Esophagus squamous epithelium (tissue), 5 donors: ENCODE measurements at places on chromosomes 4 and X.

- no peak for DNase-seq
Observed at GRCh38 chr4:120291541-120291940, 224.9 kb upstream of the MAD2L1 start.

DNA sequence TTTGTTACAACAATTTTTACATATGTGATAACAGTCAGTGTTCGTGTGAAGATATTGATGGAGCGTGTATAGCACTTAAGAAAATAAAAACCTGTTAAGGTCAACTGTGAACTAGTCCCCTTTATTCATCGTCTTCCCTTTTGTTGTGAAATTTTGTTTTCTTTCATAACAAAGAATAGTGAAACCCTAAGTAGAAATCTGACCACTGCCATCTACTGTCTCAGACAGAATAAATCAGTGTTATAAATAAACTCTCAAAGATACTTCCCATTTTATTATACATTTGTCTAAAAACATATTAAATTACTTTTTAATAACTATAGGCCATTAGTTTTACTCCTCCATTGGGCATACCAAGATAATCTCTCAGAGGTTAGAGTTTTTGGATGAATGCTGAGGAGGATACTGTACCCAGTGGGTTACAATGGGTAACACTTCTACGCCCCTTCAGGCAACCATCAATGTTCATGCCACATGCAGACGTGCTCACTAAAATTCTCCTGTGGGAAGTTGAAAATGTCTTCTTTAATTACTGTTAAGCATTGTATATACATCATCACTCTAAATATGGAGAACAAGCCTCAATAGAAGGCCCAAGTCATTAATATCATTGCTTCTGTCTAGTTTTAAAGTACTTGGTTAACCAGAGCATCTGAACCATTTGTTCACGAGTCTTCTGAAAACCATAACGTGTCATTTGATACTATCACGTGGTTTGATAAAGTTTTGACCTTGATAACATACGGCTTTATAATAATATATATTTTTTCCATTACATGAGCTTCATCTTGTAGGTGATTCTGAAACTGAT lies 171.2 kb downstream of the TMA16 start:
- DNase-seq = no peak

DNA sequence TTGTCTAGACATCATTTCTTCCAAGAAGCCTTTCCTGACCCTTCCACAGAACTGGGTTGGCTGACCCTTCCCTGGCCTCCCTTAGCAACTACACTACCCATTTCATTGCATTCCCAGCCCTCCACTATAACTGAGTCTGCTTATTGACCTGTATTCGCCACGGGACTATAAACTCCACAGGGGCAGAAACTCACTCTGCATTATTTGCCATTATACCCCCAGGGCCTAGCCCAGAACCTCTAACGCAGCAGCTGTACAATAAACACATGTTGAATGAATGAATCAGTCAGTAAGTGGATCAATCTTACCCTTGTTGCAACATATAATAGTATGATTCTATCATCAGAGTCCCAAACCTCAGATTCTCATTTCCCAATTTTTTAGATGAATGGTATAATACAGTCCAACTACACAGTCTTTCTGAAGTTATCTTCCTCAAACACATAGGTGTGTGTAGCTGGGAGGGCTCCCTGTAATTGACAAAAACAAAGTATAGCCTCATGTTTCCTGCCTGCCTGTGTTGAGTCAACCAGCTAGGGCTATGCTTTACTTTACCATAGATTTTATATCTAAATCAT lies 209.3 kb downstream of the CHIC2 start:
- no peak for DNase-seq

GRCh38 chrX:120647127-120647526 lies 17.3 kb upstream of the C1GALT1C1 start:
- no peak for DNase-seq

- DNase-seq = no peak
Observed at GRCh38 chrX:40573763-40574162, 7.0 kb upstream of the ATP6AP2 start.

DNA sequence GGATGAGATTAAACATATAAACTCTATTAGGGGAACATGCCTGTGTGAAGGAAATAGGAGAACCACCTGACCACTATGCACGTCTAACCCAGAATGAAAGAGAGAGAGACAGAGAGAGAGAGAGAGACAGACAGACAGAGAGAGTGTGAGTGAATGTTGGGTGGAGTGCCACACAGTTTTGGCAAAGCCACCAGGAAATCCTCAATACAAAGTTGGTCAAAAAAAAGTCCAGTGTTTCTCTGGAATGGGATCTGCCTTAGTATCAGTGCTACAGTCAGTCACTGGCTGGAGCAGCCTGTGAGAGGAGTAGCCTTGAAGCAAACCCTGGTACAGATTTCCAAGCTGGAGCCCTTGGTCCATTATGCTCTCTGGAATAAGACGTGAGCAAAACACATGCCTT lies 91.7 kb downstream of the GC start:
- DNase-seq = no peak

GRCh38 chr4:86403575-86403974 lies 43.7 kb upstream of the MAPK10 start:
- DNase-seq = no peak
